ENCODE measurements at places on chromosomes 13 and 19.

- DNase-seq, result no peak
Measured at GRCh38 chr19:47107953-47108746, 5.4 kb downstream of the ZC3H4 start.

DNA sequence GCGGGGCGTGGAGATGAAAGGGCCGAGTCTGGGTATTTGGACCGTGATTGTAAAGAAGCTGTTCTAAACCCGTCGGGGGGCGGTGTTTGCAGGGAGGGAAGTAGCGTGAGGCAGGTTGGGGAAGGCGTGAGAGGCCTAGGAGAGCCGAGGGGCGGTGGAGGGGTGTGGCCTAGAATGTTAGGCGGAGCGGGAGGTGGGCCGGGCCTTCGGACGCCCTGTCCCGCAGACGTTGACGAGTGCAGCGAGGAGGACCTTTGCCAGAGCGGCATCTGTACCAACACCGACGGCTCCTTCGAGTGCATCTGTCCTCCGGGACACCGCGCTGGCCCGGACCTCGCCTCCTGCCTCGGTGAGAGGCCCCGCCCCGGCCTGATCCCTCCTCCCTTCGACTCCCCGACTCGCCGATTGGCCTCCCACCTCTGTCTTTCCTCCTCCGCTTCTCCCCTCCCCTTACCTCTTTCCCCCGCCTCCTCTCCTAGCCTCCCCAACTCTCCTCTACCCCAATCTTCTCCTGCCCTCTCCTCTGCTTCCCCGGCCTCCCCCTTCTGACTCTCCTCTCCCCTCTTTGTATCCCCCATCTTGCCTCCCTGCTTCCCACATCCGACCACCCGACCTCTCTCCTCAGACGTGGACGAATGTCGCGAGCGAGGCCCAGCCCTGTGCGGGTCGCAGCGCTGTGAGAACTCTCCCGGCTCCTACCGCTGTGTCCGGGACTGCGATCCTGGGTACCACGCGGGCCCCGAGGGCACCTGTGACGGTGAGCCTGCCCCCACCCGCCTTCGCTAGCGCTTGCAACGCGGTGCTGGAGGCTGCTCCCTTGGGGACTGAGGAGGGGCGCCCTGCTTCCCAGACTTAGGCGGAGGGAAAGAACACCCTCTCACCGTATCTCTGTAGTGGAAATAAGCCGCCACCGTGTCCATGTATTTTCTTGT is 12.8 kb downstream of the LTBP4 start:
- no peak for DNase-seq

- no peak for DNase-seq
Measured at GRCh38 chr13:99418843-99419140, 82.5 kb upstream of the TM9SF2 start.

GRCh38 chr13:71979616-71980015 is 112.6 kb upstream of the DACH1 start:
- DNase-seq, result no peak

- DNase-seq, result no peak
Measured at GRCh38 chr13:45683701-45684100, 18.4 kb upstream of the CBY2 start.

- DNase-seq, result no peak
Measured at GRCh38 chr13:75202981-75203380, 279.0 kb downstream of the TBC1D4 start.

DNA sequence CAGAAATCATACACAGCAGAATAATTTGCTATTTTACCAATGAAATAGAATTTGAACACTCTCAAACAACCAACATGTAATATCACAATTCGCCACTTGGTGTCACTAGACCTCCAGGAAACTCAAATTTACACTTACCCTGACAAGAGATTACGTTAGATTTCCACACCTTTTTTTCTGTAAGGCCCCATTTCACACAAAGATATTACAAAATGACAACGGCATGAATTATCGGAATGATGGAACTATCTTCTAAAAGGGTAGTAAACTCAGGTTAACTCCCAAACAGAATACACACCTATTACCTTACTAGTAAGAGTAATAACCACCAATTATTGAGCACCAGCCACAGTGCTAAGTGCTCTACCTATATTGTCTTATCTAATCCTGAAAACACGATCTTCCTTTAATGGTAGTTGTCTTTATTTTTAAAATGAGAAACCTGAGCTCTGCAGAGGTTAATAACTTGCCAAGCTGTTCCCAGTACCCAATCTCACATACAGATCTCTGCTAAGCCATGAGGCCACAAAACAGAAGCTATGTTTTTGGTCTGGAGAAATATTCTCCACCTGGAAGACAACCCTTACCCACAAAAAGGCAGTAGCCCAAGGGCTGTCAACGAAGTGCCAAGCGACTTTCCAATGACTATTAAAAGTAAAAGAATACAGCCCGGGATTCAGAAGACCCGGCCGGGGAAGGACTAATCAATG is 152.4 kb downstream of the DCLK1 start:
- DNase-seq, result peak; percentile 18
